ENCODE measurements at places on chromosomes 12 and 14.

GRCh38 chr14:106455026-106455425 is 928.6 kb downstream of the TMEM121 start:
- DNase-seq, result no peak

GRCh38 chr12:122437656-122438121 is 15.2 kb upstream of the CLIP1 start:
- DNase-seq, result no peak

GRCh38 chr12:77031745-77032144 is 33.6 kb downstream of the E2F7 start:
- no peak for DNase-seq

DNA sequence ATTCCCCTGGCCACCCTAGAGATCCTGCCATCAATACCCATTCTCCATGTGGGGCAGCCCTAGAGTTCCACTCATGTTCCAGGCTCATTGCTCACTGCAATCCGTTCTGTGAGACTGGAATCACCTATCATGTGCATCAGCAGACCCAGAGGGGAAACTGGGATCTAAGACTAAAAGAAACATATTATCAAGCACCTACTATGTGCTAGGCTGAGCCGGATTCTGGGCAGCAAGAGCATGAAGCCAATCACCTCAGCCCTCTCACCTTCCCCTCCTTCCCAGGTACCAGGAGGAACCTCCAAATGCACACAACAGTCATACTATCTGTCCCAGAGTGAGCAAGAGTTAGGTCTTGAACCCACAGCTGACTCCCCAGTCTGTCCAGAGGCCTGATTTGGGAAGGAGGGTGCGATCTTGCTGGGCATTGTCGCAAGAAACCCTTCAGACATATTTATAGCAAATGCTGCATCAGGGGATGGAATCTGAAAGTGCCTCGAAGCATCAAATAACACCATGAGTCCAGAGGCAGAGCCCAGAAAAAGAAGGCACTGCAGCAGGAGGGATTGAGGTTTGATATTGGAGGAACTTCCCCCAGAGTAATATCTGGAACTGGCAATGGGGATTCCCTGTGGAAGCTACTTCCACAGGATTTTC is 6.7 kb upstream of the CACNB3 start:
- no peak for DNase-seq

GRCh38 chr14:40911141-40911540 is 695.5 kb upstream of the LRFN5 start:
- DNase-seq, result no peak

- DNase-seq, result no peak
Measured at GRCh38 chr14:63288853-63289252, 29.9 kb downstream of the GPHB5 start.

- DNase-seq, result no peak
Measured at GRCh38 chr14:50530794-50531365, 1.5 kb downstream of the MAP4K5 start.

DNA sequence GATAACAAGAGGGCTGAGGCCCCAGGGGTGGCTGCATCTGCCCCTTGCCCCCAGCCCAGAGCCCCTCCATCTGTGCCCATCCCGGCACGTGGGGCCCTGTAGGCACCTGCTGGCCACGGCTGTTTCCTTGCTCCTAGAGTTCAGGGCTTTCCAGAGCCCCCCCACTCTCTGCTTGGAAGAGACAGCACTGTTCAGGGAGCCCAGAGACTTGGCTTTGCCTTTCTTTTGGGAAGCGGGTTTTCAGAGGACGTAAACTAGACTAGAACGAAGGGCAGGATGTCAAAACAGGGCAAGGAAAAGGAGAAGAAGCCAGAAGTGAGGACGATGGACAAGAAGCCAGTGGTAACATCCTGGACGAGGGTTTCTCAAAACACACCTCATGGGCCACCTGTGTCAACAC is 163.3 kb upstream of the LHX5 start:
- DNase-seq, result no peak

DNA sequence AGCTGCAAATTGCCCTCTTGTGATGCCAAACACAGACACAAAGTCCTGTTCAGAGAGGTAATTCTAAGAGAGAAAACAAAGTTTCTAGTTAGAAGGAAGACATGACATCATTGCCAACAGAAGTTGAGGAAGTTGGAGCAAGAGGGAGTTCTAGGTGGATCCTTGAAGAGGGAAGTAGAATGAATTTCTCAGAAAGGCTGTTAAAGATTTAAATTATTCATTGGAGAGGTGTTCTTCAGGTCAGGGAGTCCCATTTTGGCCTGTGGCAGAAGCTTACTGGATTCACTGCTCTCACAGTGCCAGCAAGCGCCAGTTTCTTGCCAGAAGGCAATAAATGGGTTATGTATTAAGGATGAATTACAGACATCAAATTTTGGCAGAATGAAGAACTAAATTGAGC is 15.3 kb downstream of the TSFM start:
- DNase-seq, result no peak

DNA sequence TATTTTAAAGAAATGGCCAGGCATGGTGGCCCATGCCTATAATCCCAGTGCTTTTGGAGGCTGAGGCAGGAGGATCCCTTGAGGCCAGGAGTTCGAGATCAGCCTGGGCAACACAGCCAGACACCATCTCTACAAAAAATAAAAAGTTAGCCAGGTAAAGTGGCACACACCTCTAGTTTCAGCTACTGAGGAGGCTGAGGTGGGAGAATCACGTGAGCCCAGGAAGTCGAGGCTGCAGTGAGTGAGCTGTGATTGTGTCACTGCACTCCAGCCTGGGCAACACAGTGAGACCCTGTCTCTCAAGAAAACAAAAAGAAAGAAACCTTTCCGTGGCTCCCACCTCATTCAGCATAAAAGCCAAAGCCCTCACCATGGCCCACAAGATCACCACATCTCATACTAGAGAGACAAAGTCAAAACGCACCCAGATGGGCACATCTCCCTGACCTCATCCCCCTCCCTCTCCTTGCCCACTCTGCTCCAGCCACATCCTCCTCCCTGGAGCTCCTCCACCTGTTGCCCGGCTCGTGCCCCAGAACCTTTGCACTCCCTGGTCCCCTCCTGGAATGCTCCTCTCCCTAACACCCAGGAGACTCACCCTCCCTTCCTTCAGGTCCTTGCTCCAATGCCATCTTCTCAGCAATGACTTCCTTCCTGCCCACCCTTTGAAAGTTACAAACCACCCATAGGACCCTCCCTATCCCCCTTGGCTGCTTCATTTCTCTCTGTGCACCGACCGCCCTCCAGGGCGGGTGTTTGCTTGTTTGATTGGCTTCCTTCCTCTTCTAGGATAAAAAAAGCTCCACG is 4.8 kb upstream of the SCARB1 start:
- no peak for DNase-seq

DNA sequence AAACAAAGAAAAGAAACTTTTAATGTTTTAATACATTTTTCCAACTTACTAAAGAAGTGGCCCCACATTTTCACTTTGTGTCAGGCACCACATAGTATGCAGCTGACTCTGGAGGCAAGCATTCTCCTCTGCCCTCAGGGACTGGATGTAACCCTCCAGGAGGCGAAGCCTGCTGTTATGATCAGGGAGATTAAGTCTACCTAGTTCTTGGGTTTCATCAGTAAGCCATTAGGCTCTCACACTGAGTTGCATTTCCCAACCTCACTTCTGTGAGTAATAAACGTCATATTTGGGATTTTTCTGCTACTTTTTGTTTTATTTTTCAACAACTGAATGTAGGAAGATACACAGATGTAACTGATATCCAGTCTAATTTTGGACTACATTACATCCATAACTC is 101.2 kb upstream of the LRFN5 start:
- DNase-seq, result no peak

- DNase-seq, result no peak
Measured at GRCh38 chr12:996881-997280, 5.9 kb downstream of the ERC1 start.

Measured in ecto neural progenitor cell (in vitro differentiated cells).